ENCODE measurements at places on chromosomes 11 and 22.

DNA sequence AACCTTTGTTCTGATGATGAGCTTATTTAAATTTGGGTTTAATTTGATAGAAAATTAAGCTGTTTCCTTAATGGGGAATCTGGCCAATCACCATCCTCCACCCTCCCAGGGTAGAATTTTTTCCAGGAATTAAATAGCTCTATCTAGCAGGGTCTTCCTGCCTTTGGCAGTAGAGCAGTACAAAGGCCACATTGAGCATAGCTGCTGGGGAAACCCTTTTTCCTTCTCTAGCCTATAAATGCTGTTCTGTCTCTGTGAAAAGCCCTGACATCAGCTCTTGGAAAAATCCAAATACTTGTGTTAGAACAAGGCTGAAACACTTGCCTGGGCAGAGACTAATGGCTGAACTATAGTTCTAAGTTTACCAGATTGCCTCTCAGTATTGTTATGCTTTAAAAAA is 55.1 kb downstream of the ARHGEF12 start:
- DNase-seq, result no peak

DNA sequence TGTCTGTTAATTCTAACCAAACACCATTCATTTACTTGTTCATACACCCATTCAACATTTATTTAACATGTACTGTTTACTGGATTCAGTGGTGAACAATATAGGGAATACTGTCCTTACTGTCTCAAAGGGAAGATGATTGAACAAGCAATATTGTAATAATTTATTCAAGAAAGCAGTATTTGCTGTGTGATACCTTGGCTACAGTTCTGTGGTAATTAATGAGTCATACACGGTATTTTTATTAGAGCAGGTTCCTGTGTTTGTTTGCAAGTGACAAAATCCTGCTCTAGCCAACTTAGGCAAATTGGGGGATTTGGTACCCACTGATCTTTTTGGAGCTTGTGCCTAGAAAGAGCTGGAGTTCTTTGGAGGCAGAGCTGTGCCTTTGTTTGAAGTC is 15.7 kb downstream of the PIH1D2 start:
- no peak for DNase-seq

- no peak for DNase-seq
These were observed 16.9 kb upstream of the MUC5AC start for GRCh38 chr11:1140642-1141490.

DNA sequence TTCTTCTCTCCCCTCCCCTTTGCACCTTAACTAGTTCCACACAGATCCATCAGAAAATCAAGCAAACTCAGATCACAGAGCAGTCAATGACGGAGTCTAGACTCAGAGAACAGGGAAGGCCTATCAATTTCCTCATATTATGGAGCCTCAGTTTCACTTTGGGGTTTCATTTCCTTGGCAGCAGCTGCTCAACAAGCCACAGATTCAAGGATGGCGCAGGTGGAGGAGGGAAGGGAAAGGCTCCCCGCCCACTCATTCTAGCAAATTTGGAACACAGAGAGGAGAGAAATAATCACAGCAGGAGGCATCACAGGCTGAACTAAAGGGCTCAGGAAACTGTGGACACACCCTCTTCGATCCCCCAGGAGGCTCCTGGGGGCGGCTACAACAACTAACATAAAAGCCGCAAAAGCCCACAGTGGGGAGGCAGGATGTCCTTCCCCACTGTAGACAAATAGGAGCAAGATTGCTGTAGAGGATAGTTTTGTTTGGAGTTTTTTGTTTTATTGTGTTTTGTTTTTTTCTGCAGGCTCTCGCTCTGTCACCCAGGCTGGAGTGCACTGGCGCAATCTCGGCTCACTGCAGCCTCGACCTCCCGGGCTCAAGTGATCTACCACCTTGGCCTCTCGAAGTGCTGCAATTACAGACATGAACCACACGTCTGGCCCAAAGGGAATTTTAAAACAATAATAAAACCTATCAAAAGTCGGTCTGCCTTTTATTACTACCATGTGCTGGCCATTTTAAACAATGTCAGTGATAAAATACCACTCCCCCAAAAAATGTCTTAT is 3.4 kb downstream of the PLAAT3 start:
- peak; percentile 16 for DNase-seq

GRCh38 chr11:31652528-31652927 is 143.0 kb downstream of the ELP4 start:
- DNase-seq, result no peak

DNA sequence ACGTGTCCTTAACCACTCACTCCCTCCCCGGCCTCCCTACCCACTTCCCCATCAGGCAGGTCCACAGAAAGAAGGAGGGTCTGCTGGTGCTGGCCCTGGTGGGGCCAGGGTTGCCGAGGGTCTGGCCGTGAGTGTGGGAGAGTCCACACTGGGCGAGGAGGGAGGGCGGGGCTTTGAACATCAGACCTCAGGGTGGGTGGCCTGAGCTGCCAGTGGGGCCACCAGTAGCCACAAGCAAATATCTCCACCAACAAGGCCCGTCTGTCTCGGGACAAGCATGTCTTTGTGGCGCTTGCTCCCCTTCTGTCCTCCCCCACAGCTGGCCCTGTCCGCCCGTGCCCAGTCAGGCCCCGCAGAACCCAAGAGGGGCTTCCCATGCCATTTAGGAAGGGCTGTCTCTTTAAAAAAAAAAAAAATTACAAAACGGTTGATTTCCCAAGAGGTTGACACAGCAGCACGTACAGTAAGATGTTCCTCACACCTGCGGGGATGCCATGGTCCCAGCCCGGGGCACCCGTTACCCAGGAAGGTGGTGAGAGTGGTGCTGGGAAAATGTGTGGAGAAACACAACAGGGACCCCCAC is 17.7 kb upstream of the TALDO1 start:
- DNase-seq, result no peak

GRCh38 chr11:65433657-65434056 is 11.1 kb downstream of the NEAT1 start:
- DNase-seq, result no peak

DNA sequence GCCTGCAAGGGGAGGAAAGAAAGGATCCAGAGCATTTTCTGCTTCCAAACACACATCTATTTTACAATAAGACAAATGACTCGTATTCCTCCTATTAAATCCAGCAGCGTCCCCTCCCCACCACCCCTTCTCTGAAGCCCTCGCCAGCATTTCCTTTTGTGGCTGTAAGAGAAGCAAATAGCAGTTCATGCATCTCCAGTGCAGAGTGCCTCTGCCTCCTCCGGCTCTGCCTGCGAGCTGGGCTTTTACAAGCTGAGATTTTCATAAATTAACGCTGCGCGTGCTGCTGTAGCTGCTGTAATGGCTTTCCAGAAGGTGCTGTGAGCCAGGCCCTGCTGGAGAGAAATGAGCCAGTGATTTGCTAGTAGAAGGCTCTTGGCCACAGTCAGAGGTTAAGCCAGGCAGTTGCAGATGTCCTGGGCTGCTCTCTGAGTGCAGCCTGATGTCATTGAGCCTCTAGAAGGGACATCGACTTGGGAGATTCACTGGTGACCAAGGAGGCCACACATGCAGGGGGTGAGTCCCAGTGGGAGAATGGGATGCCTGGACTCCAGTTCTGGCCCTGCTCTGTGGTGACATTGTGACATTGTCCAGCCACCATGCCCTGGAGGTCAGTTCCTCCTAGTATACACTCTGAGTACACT is 134.5 kb upstream of the NAV2 start:
- no peak for DNase-seq

DNA sequence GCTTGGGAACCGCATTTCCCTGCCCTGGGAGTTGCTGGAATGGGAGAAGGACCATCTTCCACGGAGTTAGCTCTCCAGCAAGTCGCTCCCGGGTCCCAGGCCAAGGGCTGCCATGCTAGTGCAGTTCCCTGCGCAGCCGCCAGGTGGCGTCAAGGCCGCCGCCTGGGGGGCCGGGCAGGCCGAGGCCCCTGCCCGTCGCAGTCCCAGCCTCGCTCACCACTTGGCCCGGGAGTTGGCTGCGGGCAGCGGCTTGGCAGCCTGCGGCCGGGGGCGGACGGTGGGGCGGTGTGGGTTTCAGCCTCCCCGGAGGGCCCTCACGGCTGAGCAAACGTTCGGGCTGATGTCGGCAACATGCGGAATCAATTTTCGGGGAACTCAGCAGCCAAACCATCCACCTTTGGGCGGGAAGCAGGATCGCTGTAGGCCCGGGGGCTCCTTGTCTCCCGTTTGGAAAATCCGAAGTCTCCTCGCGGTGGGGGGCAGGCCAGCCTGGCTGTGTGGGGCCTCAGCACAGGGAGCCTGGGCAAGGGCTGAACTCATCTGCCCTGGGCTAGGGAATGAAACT is 415.1 kb downstream of the SOX6 start:
- no peak for DNase-seq

- DNase-seq, result no peak
These were observed 33.1 kb upstream of the SPON1 start for GRCh38 chr11:13929395-13929891.

DNA sequence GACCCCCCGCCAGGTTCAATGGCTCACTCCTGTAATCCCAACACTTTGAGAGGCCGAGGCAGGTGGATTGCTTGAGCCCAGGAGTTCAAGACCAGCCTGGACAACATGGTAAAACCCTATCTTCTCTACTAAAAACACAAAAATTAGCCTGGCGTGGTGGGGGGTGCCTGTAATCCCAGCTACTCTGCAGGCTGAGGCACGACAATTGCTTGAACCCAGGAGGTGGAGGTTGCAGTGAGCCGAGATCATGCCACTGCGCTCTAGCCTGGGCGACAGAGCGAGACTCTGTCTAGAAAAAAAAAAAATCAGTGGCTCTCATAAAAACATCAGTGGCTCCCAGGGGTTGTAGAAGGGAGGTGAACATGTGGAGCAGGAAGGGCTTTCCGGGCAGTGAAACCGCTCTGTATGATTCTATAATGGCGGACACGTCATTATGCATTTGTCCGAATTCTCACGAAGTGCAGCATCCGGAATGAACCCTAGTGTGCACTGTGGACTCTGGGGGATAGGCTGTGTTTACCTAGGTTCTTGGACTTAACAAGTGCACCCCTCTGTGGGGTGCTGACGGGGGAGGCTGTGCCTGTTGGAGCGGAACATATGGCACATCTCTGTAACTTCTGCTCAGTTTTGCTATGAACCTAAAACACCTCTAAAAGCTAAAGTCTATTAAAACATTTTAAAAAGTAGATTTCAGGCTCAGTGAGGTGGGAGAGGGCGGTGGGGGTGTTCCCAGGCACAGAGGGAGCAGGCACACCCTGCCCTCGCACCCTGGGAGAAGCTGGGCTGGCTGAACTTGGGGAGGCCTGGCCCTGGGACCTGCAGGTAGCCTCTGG is 49.1 kb upstream of the SEPTIN5 start:
- DNase-seq, result no peak

DNA sequence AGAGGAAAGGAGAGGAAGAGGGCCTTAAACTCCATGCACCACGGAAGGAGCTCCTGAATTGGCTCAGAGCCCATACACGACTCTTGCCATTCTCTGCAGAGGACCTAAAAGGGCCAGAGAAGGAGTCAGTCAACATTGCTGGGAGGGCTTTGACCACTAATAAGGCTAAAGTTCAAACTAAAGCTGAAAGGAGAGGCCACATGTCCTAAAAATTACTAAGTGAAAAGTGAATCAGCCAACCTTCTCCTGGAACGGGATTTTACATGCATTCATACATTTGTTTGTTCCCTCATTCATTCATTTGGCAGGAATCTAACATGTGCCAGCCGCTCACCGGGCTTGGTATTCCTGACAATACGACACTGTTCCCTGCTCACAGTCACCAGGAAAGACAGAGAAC is 10.5 kb downstream of the CLMP start:
- no peak for DNase-seq

DNA sequence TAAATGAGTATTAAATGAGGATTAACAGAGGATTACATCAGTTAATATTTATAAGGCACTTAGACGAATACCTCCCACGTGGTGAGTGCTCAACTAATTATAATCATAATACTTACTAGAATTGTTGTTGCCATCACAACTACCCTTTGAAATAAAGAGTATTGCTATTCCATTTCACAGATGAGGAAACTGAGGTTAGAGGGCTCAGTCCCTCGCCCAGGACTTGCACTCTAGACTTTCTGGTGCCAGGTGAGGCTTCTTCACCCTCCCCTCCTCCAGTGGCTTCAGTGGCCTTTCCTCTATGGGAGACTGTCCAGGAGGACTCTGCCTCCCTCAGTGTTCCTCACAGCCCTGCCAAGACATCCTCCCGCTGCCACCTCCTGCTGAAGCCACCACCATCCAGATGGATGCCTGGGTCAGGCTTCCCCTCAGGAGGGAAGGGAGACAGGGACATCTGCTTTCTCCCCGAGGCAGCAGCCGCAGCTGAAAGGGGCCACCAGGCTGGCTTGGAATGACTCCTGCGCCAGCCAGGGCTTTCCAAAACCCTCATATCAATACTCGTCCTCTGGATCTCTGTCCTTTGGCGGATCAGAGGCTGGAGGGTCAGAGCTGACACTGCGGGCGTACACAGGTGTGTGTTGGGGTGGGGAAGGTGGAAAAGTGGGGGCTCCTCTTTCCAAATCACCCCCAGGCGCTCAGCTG is 580.1 kb downstream of the BUD13 start:
- DNase-seq, result peak; percentile 15

- no peak for DNase-seq
These were observed 3.2 kb downstream of the TH start for GRCh38 chr11:2168286-2169004.

DNA sequence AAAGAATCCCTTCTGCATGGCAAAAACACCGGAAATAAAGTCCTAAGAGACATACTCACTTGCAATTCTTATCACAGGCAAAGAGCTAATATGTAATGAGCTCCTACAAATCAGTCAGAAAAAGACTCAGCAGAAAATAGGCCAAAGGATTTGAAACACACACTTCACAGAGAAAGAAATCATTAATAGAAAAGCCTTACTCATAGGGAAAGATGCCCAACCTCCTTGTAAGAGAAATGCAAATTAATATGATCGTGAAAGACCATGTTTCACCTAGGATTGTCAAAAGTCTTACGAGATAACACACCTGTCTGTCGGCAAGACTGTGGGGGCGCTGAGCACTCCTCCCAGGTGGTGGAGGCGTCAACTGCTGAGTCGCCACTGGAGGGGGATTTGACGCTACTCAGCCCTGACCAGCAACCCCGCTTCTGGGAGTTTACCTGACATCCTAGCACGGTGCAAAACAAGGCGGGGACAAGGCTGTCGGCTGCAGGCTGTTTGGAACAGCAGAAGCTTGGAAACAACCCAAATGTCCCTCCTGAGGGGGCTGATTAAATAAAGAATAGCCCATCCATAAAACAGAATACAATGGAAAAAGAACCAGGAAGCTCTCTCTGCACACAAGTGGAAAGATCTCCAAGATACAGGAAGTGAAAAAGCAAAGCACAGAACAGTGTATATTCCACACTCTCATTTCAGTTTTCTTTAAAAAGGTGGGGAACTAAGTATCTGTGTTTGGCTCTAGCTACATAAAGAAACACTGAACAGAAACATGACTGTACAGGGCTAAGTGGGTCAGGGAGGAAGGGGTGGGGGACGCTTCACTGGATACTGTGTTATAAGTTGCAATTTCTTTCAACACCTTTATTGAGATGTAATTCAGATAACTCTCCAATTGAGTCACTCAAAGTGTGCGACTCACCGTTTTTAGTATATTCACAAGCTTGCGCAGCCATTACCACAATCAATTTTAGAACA is 11.5 kb downstream of the CSNK1E start:
- DNase-seq, result peak; percentile 82
